ENCODE measurements at places on chromosomes 6 and 20.

DNA sequence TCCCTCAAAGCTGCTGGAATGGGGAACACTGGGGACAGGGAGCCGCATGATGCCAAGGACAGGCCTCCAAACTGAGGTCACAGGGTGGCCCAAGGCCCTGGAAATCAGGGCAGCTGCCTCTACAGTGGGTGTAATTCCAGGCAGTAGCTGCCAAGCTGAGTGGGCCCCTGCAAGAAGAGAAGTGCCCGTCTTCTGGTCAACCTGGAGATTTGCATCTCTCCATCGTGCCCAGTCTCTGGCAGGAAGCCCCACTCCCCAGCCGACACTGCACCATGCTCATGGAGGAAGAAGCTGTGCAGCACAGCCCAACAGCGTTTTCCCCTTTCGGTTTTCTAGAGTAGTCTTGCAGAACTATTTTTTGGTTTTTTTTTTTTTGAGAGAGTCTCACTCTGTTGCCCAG, 2.2 kb upstream of the FAM209A start:
- DNase-seq = no peak

DNA sequence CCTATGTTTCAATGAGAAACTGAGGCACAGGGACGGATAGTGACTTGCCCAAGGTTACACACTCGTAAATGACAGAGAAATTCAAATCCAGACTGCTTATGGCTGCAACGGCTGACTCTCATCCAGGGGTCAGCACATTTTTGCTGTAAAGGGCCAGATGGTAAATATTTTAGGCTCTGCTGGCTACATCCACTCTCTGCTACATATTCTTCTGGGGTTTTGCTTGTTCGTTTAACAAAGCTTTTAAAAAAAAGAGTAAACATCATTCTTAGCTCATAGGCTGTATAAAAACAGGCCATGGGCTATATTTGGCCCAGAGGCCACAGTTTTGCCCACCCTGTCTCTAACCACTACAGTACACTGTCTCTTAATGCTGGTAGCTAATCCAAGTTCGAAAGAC, 103.4 kb downstream of the PREX1 start:
- no peak for DNase-seq

- no peak for DNase-seq
Measured at GRCh38 chr6:144265390-144265789, 19.7 kb upstream of the UTRN start.

GRCh38 chr20:48823960-48824498, 3.8 kb downstream of the PREX1 start:
- DNase-seq = no peak

DNA sequence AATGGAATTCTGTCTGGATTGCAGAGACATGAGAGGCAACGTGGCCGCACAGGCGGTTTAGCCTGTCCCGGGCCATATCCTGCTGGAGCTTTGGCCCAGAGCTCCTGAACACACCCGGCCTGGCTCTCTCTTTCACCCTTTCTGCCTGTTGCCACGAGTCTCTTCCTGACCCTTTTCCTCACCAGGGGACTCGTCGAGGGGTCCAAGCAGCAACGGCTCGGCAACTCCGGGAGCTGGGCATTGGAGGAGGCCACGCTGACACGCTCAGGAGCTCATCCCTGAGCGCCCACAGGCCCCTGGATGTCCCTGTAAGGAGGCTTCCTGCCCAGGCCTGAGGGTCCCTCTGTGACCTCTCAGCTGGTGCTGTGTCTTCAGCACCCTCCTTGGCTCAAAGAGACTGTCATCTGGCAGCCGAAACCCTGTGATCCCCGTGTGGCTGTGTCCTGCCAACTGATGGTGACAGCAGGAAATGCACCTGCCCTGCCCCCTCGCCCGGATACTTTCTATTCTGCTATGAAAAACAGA, 103.8 kb downstream of the RNASET2 start:
- no peak for DNase-seq

DNA sequence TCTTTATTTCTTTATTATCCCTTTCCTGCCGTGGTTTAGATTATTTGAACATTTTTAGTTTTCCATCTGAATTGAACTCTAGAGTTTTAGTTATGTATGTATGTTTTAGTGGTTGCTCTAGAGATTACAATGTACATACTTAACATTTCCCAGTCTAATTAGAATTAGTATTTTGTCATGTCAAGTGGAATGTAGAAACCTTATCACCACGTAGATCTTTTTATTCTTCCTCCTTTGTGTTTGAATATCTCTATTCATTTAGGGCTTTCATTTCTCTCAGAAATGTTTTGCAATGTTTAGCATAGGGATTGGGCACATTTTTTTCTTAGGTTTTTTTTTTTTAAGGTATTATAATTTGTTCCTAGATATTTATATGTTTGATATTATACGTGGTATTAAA, 73.1 kb upstream of the EZR start:
- DNase-seq = no peak

DNA sequence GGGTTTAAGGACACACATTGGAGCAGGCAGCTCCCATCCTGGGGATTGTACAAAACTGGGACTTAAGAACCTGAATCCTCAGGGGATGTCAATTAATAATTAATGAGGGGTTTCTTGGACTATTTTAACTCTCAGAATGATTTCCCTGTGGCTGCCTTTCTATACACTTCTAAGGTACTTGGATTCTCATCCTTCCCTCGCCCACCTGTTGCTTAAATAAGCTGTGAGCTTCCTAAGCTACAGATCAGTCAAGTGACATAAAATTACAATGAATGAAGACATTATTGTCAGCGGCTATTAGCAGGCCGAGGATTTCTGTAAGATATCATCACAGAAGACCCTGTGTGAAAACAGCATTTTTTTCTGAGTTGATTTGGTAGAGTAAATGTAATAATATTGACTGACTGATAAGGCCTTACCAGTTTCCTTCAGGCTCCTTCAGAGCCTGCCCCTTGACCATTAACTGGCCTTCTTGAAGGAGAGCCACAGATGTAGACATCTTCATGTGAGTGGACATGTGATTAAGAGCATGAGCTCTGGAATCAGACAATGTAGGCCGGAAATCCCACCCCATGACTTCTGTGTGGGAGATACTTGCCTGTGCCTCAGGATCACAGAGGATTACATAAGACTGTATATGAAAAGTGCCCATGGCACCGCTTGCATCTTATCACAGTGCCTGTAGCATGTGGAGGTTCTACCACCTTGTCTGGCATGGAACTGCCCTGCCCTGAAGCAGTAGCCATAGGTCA, 101.7 kb downstream of the TULP4 start:
- DNase-seq = no peak

DNA sequence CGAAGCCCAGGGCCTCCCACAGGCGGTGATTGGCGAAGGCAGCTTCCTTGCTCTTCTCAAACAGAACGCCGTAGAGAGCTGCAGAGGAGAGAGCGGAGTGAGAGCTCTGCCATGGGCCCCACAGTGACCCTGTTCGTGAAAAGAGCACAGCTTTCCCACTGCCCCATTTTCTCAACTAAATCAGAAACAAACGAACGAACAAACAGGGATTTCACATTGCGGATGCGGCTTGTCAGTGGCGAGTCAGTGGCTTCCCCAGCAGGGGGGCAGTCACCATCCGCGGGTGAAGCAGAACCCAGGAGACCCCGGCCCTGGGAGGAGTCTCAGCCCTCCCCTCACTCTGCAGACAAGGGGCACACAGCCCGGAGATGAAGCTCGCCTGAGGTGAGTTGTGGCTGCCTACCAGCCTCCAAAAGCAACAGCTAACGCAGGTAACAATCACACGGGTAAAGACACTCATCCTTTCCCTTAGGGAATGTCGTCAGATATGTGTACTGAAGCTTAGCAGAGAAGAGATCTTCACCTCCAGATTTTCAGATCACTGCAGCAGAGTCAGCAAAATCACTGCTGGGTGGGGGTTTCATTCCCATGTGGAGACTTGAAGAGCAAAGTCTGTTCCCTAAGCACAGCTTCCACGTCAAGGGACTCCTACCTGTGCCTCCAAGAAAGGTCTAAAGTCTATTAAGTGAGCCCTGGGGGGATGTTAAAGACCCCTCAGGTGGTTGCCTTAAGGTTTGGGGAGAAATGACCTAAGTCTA, 51.2 kb upstream of the GPR31 start:
- DNase-seq = no peak

DNA sequence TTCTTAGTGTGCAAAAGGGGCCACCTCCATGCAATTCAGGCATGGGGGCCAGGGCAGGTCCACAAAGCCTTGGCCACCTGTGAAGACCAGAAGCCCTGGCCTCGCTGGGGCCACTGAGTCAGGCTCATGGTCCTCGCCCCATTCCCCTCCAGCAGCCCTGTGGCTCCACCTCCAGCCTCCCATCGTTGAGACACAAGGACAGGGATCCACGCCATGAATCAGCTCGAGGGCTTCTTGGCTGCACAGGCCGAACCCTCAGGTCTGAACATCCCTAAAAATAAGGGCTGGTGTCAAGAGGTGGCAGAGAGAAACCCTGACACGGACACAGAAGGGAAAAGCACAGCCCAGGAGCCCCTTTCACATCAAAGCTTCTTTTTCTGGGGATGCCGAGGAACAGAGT, 68.6 kb upstream of the QKI start:
- DNase-seq = no peak

DNA sequence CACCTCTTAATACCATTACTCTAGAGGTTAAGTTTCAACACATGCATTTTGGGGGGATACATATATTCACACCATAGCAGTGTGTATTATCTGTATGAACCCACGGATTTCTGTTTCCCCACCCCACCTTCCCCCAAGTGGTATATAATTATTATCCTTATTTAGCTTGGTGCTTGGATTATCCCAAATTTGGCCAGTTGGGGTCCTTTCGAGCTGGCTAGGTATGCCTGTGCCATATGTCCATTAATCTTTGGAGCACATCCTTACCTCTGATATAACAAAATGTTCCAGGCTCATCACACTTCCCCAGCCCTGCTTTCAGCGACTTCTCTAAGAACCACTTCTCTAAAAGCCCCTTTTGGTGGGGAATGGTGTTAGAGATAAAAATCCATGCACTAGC, 118.7 kb upstream of the MLIP start:
- no peak for DNase-seq

- no peak for DNase-seq
Measured at GRCh38 chr6:159075506-159076228, 30.9 kb upstream of the TAGAP start.

DNA sequence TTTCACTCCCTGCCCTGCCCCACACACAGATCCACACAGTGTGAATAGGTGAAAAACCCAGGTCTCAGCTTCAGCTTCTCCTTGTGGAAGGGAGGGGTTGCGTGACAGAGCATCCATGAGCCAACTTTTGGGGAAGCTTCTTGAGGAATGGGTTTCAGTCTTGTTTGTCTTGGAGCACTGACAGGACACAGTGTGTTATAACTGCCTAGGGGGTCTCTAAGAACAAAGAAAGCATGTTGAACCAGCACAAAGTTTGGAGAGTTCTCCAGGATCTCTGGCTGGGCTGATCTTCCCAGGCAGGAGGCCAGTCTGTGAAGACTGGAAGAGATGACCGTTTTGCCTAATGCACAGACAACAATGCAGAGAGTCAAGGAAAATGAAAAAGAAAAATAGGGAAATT, 164.5 kb downstream of the COL12A1 start:
- no peak for DNase-seq

GRCh38 chr20:51253280-51253679, 230.4 kb upstream of the KCNG1 start:
- no peak for DNase-seq

- DNase-seq = no peak
Measured at GRCh38 chr20:50387996-50388332, 122.2 kb upstream of the PTPN1 start.

DNA sequence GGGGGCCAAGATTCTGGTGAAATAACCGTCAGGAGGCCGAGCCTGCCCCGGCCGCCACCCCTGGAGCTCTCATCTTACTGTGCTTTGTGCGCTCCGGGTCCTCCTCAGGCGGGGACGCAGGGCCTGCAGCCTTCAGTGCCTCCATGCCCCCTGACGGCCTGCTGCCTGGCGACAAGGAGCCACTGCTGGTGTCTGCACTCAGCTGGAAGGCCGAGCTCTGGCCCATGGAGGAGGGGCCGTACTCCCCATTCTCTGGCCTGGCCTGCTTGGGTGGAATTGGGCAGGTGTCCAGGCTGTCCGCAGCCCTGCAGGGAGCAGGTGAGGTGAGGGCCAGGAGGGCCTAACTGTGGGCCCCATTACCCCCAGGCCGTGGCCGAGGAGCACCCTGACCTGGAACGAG, 5.3 kb downstream of the ZNF512B start:
- no peak for DNase-seq

DNA sequence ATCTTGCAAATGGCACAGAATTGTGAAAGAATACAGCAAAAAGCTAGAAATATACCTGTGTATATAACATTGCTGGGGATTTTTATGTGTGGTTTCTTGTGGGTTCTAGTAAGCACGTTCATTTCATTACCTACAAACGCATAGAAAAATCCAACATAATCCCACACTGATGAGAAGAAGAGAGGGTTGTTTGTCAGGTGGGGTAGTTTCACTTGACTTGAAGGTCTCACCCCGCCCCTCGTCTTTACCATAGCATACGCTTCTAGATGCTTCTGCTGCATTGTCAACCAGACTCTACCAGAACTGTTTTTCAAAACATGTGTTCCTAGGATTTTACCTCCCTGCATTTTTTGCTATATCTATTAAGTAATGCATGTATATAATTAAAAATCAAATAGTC, 284.1 kb upstream of the TAB2 start:
- no peak for DNase-seq

DNA sequence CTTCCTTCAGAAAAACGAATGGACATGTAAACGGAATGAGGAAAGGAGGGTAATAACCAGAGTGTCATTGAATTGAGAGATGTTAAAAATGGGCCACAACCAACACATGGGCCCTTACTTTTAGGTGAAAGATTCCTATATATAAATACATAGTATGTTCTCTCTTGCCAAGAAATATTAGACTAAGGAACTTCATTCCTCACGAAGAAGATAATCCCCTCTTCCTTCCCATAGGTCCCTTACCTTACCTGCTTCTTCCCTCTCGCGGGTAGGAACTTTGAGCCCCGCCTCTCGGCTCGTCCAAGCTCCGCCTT, 295 bp upstream of the TBC1D22B start:
- no peak for DNase-seq

- no peak for DNase-seq
Measured at GRCh38 chr20:6094063-6094462, 28.8 kb downstream of the FERMT1 start.

DNA sequence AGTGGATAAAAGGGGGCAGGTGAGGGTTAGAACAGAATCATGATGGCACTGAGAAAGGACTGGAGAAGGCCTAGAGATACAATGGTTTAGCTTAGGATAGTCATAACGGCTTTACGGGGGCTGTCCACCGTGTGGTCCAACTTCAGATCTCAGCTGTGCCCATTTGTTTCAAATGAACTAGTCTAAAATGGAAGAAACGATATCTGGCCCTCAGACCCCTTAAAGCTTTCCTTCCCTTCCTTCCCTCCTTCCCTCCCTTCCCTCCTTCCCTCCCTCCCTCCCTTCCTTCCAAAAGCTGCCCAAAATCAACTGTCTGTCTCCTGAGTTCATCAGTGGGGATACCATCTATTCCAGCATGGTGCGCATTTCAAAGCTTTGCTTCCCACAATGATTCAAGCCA, 27.9 kb downstream of the TRAM2 start:
- no peak for DNase-seq

DNA sequence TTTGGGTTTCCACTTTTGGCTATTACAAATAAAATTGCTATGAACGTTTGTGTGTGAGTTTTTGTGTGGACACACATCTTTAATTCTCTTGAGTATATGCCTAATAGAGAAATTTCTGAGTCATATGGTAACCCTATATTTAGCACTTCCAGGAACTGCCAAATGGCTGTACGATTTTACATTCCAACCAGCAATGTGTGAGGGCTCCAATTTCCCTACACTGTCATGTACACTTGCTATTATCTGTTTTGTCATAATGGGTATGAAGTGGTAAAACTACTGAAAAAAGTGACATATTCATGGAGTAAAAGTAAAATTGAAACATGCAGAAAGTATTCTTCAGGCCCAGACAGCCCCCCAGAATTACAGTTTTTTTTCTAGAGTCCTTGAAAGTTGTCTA, 59.6 kb upstream of the ESR1 start:
- no peak for DNase-seq

Data from AG04449 (cell line).